Frontal cortex (tissue), 4 donors: ENCODE measurements at places on chromosomes 1 and 21.

DNA sequence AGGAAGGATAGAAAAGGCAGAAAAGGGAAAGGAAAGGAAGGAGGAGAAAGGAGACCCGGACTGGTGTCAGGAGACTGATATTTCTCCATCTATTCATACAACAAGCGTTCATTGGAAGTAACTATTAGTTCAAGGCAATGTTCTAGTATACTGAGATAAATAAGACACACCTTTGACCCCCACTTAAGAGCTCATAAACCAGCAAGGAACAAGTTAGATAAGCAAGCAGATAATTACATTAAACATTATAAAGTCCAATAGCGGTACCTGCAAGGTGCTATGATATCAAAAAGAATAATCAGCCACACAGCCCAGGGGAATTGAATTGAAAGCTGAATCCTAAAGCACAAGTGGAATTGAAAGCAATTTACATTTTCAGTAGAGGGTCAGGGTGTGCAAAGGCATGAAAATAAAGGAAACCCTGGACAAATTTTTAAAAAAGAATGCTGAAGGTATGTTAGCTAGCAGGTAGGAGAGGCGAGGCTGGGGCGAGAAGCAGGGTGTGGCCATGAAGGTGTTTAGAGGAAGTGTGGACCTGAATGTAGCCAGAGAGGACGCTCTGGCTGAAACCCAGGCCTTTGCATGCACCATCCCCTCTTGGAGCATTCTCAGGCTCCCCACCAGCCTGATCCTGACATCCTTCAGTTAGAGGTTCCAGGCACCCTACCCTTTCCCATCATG lies 200.0 kb downstream of the SETD4 start:
- no peak for DNase-seq

DNA sequence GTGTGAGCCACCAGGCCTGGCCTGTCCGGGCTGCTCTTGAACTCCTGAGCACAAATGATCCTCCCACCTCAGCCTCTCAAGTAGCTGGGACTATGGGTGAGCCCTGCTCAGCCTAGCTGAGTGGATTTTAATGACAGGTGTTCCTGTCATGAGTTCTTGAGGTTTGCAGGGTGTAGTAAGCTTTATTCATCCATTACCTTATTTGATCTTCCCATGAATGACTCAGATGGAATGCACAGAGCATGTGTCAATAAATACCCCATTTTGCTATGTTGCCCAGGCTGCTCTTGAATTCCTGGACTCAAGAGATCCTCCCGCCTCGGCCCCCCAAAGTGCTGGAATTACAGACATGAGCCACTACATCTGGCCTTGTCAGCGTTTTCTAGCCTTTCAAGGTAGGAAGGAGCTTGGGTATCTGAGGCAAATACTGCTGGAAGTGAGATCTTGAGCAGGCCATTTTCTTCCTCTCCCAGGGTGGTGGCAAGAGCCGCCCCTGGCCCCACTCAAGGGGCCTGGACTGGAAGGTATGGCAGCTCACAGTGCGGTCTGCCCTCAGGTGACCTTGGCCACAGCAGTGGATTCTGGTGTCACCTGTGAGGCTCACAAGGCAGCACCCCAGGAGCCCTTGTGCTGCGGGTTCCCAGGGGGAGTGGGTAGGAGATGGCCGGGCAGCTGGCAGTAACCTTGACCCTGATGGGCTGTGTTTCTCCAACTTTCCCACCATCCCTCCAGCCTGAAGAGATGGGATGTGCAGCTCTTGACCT lies 20.0 kb downstream of the PIK3CD start:
- no peak for DNase-seq

GRCh38 chr1:192933744-192934143 lies 124.9 kb downstream of the RGS2 start:
- no peak for DNase-seq

DNA sequence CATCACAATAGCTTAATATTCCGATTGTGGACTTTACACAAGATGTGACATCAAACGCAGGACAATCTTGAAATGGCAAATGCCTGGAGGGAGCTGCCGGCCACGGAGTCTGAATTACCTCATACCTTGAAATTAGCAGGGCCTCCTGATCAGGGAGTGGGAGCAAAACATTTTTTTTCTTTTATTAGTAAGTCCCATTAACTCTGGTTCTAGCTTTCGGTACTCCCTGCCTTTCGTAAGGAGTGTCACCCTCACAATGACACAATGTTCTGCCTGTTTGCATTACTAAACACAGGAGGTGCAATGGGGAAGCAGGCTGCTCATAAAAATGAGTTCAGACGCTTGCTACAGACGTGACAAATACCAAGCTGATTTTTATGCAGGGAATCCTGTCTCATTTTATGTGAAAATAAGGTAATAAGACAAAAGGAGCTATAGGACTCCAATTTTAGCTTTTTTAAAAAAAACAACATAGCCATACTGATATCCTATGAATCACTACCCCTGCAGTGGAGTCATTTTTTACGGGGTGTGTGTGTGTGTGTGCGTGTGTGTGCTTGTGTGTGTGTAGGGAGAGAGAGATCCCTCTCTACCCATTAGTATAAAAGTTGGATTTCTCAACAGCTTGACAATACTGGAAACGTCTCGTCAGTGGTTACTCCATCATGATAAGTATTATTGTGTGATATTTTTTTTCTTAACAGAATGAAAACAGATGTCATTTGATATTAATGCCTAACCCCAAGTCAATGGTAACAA lies 205.1 kb upstream of the RUNX1 start:
- DNase-seq = no peak

- DNase-seq = no peak
These were observed 228.3 kb downstream of the NCAM2 start for GRCh38 chr21:21226472-21226871.

GRCh38 chr1:214518361-214518760 lies 33.0 kb downstream of the PTPN14 start:
- DNase-seq = no peak

DNA sequence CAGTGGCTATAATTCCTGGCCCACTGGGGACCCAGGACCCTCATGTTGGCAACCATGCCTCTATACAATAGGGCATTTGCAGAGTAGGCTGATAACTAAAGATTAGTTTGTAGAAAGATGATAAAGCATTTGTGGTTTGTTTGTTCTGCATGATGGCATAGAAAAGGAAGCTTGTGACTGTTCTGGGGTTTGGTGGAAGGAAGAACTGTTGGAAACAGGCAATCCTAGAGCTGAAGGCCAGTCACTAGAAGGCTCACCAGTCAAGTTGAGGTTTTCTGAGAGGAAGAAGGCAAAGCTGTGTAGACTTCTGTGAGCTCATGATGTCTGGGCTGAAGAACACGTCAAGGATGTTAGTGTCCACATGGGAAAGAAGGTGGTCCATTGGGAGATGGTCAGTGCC lies 140.3 kb upstream of the VANGL1 start:
- DNase-seq = no peak

GRCh38 chr1:111709986-111710385 lies 29.2 kb downstream of the INKA2 start:
- DNase-seq = no peak

DNA sequence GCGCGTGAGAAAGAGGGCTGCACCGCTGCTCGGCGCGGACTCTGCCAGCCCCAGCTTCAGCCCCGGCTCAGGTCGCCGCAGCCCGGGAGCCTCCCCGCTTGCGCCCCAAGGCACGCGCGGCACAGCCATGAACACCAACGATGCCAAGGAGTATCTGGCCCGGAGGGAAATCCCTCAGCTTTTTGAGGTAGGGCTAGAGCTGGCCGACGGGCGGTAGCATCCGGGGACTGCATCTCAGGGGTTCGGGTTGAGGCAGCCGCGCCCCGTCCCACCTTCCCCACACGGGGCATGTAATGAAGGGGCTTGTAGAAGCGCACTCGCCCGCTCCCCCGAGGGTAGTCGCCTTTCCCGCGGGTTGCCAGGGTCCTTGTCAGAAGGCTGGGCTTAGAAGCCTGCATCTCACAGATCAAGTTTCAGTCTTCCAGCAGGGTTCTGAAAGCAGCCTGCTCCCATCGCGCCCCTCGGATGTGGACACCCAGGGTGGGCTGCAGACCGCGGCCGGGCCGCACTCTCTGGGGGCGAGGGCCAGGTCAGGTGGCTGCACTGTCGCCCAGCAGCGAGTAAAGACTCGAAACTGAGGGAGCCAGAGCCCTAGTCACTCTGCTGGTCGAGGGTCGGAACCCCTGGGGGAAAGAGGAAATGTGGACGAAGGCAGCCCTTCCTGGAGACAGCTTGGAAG lies 507 bp downstream of the AK5 start:
- DNase-seq = no peak

- DNase-seq = no peak
These were observed 2.5 kb downstream of the FRRS1 start for GRCh38 chr1:99763956-99764355.

GRCh38 chr1:77126307-77126706 lies 92.9 kb downstream of the PIGK start:
- DNase-seq = peak; percentile 15

DNA sequence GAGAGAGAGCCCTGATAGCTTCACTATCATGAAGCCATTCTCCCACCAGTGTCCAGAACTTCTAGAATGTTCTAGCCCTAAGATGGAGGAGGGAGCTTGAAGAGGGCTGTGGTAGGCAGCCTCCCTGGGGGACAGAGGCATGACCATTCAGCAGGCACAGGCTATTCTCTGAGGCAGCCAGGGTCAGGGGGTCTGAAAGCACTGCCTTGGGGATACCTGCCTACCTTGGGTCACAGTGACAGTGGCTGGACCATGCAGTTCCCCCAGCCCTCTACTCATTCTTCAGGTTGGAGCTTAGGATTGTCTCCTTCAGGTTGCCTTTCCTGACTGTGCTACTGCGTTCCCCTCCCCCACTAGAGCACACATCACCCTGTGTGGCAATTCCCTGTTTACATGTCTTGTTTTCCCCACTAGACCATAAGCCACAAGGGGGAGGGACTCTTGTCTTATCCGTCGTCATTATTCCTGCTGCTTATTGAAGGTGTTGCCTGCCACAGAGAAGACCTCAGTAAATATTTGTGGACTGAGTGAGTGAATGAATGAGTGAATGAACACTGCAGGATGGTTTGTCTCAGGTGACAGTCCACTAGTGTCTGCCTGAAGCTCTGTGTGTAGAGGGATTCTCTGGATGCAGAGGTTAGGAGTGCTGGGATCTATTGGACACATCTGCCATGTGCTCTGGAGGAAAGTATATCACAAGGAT lies 5.2 kb downstream of the ZDHHC18 start:
- no peak for DNase-seq

DNA sequence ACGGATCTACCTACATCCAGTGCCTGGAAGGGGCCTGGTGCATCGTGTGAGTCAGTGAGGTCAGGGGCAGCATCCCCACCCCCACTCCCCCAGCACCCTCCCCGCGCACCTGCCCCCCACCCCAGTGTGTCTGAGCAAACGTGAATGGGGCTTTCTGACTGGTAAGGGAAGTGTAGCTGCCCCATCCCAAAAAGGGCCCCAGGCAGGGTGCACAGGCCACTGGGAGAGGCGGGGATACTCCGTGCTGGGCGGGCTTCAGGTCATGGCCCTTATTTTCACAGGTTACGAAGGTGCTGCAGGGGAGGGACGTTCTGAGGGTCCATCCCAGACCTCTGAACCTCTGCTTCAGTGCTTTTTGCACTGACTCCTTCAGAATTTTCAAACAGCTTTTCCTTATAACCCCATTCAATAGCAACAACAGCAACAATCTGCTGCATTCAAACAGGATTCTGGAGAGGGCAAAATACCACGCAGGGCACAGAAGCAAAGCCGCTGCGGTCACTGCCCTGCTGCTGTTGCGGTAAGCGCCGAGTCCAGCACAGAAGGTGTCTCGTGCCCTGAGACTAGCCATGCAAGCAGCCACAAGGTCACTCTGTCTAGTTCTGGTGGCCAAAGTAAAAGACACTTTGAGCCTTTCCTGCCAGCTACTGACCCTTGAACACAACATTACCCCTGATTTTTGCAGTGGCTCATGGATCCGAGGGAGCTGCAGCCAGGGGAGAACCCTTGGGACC lies 10.3 kb downstream of the TTC34 start:
- no peak for DNase-seq

GRCh38 chr21:18161841-18162240 lies 82.8 kb upstream of the CHODL start:
- no peak for DNase-seq

GRCh38 chr1:54965624-54966340 lies 14.6 kb upstream of the TMEM61 start:
- DNase-seq = no peak

DNA sequence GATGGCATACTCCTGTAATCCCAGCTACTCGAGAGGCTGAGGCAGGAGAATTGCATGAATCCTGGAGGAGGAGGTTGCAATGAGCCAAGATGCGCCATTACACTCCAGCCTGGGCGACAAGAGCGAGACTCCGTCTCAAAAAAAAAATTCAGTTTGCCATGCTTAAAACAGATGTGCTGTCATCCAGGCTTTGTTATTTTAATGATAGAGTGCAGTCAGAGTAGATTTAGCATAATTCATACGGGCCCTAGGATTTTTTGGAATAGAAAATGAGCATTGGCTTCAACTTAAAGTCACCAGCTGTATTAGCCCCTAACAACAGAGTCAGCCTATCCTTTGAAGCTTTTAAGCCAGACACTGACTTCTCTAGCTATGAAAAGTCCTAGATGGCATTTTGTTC lies 124.6 kb downstream of the RASAL2 start:
- no peak for DNase-seq

- no peak for DNase-seq
These were observed 54.1 kb downstream of the KLHDC7A start for GRCh38 chr1:18534810-18535205.

DNA sequence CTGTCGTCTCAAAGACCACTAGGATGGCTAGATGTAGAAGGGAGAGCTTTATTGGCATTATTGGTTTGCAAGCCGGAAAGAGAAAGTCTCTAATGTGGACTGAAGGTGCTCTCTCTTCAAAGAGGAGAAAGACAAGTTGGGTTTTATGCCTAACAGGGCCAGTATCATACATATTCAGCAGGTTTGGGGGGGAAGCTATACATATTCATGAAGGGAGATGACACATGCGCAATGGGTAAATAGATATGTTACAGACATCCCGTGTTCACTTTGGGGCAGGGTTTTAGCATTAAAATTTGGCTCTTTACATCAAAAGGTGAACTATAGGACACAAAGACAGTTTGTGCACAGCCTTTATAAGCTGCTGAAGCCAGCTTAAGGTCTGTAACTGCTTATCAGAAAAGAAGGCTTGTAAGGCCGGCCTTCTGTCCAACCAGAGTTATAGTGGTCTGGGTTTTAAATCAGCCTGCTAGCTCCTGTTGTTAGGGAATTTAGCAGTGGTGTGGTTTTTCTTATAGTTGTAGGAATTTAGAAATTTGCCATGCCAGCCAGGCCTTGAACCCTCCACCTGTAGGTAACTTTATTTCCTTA lies 46.5 kb upstream of the LRRN2 start:
- no peak for DNase-seq
